ENCODE measurements at places on chromosomes 11 and 22.
A peak's percentile ranks its signal among the peaks of the same experiment; 100 is the strongest.

GRCh38 chr11:104105155-104105554, 58.8 kb downstream of the PDGFD start:
- no peak for DNase-seq

DNA sequence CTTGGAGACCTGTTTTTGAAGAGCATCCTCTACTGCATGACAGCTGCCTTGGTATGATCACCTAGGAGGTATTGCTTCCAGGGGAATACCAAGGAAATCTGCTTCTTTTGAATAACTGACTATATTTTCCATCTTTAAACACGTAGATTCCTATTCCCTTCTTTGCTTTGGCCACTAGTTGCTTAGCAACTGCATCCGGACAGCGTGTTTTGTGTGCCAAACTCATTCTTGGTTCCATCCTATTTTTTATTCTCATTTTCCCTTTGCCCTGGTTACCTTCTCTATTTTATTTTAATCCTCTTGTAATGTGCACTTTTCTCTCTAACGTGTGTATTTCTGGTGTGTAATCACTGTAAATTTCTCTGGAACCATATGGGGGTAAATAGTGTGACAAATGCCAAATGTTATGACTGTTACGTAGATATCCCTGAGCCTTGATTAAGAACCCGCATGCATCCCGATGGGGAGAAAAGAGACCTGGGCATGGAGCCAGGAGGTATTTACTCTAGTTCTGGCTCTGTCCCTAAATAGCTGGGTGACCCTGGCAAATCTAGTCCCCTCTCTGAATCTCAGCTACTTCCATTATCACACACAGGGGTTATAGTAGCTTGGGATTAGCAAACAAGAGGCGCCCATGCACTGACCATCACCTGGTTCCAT, 241.7 kb downstream of the MIAT start:
- no peak for DNase-seq

GRCh38 chr11:125588505-125588904, 4.1 kb upstream of the STT3A start:
- no peak for DNase-seq

- peak; percentile 80 for DNase-seq
These were observed 6.7 kb upstream of the GDPD5 start for GRCh38 chr11:75532200-75533048.

DNA sequence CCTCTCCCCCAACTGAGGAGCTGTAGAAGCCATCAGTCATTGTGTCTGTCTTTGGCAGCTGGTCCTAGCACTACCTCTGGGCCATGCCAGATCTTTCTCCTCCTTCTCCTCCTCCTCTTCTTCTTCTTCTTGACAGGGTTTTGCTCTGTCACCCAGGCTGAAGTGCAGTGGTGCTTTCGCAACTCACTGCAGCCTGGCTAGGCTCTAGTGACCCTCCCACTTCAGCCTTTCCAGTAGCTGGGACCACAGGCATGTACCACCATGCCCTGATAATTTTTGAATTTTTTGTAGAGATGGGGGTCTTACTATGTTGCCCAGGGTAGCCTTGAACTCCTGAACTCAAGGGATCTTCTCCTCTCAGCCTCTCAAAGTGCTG, 50.1 kb upstream of the SHANK2 start:
- no peak for DNase-seq

DNA sequence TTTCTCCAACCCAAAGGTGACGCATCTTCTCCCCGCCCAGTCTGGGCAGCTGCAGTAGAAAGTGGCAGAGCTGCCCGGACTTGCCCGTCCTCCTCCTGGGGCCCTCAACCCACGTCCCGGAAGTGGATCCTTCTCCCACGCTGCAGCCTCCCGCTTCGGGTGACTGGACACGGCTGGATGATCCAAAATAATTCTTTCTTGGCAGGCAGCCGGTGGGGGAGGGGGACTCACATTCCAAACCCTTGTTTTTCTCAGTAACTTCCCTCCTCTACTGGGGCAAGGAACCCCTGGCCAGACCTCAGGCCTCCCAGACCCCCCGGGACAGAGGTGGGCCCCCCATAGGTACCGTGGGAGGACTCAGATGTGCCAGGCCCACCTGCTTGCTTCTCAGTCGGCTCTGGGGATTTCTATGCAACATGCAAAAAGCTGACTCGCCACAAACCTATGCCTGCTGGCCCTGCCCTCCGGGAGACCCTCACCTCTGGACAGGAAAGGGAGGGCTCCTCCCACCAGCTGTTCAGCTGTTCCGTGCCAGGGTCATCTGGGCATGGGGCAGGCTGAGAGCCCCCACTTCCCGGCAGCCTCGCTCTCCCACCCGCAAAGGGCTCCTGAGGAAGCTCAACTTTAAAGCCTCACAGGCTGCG, 1.4 kb downstream of the PLXNB2 start:
- no peak for DNase-seq

- no peak for DNase-seq
These were observed 24.1 kb upstream of the MYRF start for GRCh38 chr11:61728066-61728939.
